ENCODE measurements at places on chromosomes 5 and 9. TPM values are rescaled to one million over a fixed set of nuclear protein-coding genes. Genes with fewer than 3 reads are reported as not detected.

- DNase-seq = no peak
Measured at GRCh38 chr5:102873379-102873932, 118.4 kb downstream of the PAM start.

DNA sequence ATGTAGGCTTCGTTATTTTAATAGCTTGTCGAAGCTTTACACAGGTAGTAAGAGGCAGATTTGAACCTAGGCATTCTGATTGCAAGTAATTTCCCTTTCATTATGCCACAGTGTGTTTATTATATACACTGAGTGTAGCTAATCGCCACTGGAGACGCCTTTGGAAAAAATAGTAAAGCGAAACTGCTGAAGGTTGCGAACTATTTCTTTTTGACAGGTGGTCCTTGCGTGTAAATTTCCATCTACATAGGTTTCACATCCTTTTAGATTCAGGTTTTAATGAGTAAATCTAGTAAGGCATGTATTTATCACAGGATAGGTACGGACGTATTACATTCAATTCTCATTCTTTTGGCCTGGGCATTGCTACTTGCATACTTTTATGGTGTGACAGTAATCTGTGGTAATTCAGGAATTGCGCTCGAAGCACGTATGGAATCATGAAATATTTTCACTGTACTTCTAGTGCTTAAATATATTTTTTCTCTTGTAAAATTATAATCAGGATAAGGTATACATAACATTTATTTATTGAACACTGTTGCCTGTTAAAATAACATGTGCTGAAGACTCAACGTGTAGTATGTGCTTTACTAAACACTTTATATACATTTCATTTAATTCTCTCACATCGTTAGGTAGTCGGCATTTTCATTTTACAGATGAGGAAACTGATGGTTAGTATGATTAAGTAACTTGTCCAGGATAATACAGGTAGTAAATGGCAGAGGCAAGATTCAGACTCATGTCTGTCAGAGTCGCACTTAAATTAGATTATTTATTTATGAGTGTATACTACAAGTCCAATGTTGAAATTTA is 1.8 kb downstream of the MARCHF6 start:
- no peak for DNase-seq

DNA sequence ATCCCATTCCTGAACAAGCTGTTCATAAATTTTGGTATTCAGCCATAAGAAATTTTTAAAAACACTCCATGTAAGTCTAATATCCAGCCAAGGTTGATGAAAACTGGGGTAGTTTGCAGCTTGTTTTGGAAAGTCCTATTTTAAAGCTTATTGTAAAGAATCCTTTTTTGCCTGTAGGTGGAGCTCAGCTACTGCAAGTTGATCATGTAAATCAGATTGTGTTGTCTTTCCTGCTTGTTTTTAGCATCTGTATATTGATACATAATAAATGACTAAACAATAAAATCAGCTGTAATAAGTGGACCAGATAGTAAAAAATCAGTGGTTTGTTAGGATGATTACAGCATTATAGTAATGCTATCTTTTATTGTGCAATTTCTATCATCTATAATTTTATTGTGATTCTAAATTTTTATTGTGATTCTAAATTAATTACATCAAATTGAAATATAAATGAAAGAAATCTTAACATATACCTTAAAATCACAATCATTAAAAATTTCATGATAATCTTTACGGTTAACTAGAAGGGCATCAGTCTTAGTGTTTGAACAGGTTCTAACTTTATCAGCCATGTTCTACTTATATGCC is 42.4 kb downstream of the CWC27 start:
- DNase-seq = no peak

GRCh38 chr5:96566833-96567587 is 95.2 kb upstream of the CAST start:
- no peak for DNase-seq

DNA sequence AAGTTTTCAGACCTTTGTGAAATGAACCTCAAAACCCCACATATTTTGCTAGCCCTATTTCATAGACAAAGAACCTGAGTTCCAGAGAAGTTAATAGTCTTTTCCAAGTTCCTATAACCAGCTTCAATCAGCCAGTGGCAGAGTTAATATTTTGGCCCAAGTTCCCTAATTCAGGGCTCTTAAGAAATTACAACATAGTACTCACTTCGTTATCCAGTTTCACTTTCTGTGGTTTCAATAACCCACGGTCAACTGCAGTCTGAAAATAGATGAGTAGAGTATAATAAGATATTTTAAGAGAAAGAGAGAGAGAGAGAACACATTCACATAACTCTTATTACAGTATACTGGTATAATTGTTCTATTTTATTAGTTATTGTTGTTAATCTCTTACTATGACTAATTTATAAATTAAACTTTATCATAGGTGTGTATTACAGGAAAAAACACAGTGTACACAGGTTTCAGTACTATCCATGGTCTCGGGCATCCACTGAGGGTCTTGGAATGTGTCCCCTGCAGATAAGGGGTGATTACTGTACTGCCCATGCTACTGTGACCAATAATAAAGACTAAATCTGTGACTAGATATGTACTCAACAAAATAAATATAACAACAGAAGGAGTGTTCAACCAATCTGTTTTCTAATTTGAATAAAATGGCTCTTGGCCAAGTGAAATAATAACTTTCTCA is 9.3 kb upstream of the MYOT start:
- DNase-seq = no peak

The PTGDS gene
- 5.5 TPM for polyA plus RNA-seq
